ENCODE measurements at places on chromosomes 11 and 22.

DNA sequence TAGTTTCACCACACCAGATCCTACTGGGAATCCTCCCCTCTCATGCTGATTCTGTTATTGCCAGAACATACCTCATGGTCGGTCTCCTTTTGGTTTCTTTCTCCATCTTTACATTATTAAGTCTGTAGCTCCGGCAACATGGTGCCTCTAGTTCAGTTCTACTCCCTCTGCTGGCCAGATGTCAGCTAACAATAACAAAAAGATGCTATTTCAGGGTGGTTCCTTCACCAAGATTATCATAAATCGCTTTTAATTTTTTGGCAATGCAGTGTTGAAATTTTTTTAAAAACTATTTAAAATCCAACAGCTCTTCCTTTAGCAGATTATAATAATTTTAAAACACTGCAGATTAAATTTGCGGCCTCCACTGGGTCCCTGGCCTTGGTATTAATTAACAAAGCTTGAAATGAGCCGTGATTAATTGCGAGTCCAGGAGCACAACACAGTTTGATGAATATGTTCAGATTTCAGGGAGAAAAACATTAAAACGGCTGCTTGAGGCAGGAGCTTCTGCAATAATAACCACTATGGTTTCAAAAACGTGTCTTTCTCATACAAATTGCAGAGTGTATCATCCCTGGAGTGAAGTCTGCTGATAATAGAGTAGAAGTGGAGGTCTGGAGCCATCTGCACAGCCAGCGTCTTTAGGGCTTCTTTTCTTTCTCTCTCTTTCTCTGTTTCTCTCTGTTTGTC, 492.9 kb upstream of the KIRREL3 start:
- DNase-seq, result no peak

DNA sequence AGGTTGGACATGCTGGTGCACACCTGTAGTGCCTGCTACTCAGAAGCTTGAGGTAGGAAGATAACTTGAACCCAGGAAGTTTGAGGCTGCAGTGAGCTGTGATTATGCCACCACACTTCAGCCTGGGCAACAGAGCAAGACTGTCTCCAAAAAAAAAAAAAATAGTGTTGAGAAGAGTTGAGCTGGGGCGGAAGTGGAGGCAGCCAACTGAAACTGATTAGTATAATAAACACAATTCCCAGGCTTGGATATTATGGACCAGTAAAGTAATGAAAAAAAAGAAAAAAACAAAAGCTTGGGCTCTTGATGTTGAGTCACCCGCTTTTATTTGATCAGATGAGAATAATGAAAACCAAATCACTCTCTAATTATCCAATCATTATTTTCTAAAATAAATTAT, 21.0 kb downstream of the LDLRAD3 start:
- no peak for DNase-seq

DNA sequence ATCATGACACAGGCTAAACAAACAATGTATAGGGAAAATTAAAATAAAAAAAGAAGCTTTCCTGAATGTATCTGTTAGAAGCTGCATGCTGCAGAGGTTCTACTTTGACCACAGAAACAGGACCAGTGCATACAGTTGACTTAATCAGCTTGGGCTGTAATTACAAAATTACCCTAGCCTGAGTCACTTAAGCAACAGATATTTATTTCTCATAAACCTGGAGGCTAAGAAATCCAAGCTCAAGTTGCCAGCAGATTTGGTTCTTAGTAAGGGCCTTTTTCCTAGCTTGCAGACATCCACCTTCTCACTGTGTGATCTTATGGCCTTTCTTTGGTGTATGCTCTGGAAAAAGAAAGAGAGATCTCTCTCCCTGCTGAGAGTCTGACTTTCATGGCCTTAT, 946.5 kb upstream of the RAG2 start:
- no peak for DNase-seq

GRCh38 chr11:93288079-93288478, 42.5 kb upstream of the DEUP1 start:
- DNase-seq, result no peak

DNA sequence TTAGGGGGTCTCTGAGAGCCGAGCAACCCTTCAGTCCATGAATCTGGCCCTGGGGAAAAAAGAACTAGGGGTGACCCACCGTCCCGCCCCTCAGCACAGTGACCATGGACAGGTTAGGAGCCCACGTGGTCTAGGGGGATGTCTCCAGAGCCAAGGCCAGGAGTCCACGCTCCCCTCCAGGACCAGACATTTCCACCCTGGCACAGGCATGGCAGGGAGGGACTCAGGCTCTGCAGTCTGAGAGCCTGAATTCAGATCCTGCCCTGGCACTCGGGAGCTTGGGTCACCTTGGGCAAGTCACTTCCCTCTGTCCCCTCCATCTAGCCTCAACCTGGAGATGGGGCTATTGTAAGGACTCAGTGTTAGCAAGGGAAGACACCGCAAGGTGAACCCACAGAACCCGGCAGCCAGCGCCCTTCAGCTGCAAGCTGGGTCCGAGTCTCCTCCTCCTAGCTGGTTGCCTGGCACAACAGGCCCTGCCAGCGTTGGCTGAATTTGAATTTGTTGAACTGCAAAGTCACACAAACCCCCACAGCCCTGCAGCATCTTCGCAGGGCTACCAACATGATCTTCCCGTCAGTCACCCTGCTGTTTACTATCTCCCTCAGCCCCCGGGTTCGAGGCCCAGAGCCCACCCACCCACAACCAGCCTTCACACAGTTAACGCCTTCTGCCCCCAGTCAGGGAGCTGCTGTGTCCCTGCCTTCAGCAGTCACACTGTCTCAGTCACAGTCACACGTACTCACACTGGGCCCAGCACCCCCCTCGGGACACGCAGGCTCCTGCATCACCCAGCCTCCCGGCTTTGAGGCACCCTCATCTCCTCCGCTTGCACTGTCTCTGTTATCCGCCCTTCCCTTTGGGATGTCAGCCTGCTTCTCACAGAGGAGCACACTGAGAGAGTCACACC, 603 bp upstream of the PDGFB start:
- no peak for DNase-seq

GRCh38 chr11:3044004-3044403, 13.2 kb downstream of the CARS1 start:
- DNase-seq, result no peak

GRCh38 chr22:25644122-25644521, 79.6 kb downstream of the GRK3 start:
- DNase-seq, result no peak

- no peak for DNase-seq
These were observed 402.1 kb downstream of the CNTN5 start for GRCh38 chr11:99422581-99423427.

DNA sequence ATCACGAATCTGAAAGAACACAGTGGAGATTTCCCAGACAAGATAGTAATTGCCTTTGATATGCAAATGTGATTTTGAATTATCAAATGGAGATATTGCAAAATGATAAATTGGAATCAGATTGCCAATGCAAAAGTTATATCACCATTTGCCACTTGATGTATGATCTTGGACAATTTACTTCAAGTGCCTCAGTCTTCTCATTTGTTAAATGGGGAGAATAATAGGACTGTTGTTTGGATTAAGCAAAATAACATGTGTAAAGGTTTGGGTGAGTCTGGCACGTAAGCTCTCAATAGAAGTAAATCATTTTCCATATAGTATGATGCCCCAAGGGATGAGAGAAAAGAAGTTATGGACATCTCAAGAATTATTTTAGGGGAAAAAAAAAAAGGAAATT, 7.9 kb upstream of the PHF21A start:
- DNase-seq, result no peak

- no peak for DNase-seq
These were observed 31.4 kb upstream of the SLC22A25 start for GRCh38 chr11:63274776-63275175.

DNA sequence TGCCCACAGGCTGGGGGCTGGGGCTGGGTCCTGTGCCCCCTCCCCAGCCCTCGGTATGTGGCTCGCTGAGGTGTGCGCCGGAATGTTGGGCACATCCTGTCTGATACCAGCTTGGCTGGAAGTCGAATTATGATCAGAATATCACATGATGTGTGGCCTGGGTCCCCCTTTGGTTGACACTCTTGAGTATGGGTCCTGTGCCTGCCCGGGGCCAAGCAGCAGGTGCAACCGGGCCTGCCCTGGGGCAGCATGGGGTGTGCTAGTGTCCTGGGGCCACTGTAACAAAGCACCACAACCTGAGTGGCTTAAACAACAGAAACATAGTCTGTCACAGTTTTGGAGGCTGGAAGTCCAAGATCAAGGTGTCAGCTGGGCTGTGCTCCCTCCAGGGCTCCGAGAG, 52.7 kb downstream of the PARVB start:
- no peak for DNase-seq

GRCh38 chr22:49446145-49446758, 381.4 kb downstream of the BRD1 start:
- no peak for DNase-seq

GRCh38 chr11:117559698-117560097, 232.0 kb downstream of the CEP164 start:
- DNase-seq, result no peak

GRCh38 chr11:7584910-7585309, 71.1 kb downstream of the PPFIBP2 start:
- no peak for DNase-seq

- no peak for DNase-seq
These were observed 89.6 kb upstream of the API5 start for GRCh38 chr11:43222215-43222614.

DNA sequence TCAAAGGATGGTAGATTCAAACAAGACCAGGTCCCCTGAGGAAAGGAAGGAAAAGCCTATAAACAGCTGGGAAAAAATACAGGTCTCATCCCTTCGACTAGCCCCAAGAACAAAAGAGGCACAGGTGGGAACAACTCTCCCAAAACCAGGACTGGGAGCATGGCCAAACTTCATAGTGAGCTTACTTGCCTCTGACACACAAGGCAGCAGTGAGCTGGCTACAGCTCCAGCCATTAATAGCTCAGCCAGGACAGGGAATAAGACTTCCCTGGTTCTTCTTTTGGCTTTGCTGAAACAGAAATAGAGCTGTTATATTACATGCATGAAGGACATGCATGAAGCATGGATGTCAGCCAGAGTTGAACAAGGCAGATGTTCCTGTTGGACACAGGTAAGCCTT, at the start of gene OR10A2:
OR10A2 (plus strand) TSS at position 97 of the 400 bp plus-strand sequence. CDS start 6,698 bp downstream, outside the sequence.
- no peak for DNase-seq

- DNase-seq, result no peak
These were observed 22.5 kb downstream of the LRP4 start for GRCh38 chr11:46895821-46896220.

DNA sequence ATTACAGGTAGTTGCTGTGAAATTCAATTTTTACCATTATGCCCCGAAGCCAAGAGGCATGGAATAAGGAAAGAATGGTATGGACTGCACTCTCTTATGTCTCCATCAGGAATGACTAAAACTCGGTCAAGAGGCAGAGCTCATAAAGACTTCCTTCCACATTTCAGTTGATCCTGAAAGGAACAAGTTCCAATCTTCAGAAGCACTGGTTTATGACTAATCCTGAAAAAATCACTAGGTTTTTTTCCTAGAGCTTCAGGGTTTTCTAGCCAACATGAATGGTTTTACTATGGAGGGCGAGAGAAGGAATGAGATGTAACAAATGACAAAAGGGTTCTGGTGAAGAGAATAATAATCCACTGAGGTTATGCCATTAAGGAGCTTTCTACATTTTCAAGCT, 832.2 kb downstream of the NTM start:
- no peak for DNase-seq

DNA sequence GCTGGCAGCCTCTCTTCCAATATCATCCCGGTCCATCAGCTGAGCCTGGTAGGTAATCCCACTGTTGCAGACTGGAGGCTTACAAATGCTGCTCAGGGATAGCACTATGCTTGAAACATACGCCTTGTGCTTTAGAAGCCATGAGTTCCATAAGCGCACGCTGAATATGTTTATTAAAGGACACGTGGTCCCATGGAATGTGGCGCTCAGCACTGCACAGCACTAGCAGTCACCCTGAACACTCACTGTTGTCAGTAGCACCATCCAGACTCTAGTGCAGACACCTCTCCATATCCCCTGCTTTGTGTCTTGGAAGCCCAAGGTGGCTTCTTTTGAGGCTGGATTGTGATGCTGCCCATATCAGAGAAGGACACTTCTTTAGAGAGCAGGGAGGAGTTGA, 120.9 kb downstream of the MAML2 start:
- DNase-seq, result no peak

DNA sequence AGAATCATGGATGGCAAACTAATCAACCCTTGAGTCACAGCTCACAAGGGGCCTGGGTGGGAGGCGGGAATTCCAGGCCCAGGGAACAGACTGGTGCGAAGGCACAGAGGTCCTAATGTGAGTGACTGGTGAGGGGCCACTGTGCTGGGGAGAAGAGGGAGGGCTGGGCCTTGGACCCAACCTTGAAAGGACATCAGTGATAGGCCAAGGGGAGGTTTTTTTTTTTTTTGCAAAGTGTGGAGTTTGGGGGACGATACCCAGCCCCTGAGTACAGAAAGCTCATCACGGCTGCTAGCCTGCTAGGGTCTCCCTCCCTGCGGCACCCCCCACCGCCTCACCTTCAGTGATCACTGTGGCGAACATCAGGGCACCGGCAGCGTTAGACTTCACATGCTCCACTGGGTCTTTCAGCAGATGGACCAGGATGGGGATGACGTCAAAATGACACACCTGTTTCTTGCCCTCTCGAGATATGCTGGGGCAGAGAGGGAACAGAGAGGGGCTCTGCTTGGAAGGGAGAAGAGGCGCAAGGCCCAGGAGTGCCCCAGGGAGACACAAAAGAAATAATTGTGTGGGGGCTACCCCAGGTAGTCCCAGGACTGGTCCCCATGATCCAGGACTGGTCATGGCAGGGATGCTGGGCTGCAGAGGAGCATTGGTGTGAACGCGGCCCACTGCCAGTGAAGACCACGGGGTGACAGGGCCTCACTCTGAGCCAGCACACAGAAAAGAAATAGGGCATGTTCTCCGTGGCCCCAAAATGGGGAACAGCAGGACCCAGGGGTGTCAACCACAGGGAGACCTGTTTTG, 8.6 kb upstream of the GNAZ start:
- DNase-seq, result no peak

DNA sequence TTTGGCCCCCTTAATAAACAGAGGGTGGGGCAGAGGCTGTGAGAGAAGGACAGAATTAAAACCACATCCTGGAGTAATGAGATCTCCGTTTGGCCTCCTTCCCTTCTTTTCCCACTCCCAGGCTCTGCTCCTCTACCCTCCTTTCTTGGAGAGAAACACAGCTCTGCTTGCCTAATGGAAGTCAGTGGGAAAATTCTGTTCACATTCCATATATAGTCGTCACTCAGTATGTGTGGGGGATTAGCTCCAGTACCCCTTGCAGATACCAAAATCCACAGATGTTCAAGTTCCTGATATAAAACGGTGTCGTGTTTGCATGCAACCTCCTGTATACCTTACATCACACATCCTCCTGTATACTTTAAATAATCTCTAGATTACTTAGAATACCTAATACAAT, 37.6 kb upstream of the THY1 start:
- DNase-seq, result no peak
